ENCODE measurements at places on chromosomes 4 and X.

- no peak for DNase-seq
Measured at GRCh38 chr4:148787831-148788477, 345.7 kb upstream of the NR3C2 start.

- no peak for DNase-seq
Measured at GRCh38 chrX:143633461-143634308, 2.2 kb downstream of the SLITRK4 start.

GRCh38 chr4:58646126-58646525, 1535.9 kb upstream of the IGFBP7 start:
- DNase-seq: no peak

DNA sequence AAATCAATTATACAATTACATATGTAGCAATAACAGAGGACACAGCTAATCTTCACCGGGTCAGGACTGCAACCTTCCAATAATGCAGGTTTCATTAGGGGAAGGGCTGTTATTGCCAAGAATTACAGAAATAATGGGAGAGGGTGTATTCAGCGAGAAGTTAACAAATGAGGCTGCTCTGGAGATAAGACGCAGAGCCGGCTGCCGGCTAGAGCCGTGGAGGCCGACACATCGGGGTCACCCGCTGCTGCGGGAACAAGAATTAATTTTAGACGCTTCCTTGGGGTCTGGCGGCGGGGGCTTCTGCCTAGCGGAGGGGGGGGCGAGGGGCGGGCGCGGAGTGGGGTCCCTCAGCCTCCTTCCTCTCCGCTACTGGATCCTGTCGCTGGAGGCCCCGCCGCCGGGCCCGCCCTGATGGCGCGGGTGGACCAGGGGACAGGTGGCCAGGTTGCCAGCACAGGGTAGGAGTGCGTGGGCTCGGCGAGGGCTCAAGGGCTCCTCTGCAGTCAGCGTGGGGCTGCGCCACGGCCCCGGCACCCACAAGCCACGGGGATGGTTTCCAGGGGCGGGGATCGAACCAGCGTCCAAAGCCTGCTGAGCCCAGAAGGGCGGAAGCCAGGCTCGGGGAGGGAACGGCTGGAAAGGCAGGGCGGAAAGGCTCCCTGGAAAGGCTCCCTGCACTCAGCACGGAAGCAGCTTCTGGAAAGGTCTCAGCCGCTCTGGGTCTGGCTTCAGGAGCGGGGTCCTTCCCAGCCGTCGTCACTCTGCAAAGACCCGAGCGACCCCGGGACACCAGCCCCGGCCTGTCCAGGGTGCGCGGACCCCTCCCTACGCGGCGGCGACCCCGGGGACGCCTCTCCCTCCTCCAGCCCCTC, 113.8 kb upstream of the NKX1-1 start:
- DNase-seq: no peak

- no peak for DNase-seq
Measured at GRCh38 chr4:106092361-106093040, 197.2 kb downstream of the NPNT start.

DNA sequence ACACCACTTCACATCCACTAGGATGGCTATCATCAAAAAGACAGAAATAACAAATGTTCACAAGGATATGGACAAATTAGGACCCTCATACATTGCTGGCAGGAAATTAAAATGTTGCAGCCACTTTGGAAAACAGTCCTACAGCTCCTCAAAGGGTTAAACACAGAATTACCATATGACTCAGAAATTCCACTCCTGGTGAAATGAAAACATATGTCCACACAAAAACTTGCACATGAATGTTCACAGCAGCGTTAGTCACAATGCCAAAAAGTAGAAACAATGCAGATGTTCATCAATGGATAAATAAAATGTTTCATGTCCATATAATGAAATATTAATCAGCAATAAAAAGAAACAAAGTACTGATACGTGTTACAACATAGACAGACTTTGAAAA, 15.1 kb downstream of the S100G start:
- no peak for DNase-seq

DNA sequence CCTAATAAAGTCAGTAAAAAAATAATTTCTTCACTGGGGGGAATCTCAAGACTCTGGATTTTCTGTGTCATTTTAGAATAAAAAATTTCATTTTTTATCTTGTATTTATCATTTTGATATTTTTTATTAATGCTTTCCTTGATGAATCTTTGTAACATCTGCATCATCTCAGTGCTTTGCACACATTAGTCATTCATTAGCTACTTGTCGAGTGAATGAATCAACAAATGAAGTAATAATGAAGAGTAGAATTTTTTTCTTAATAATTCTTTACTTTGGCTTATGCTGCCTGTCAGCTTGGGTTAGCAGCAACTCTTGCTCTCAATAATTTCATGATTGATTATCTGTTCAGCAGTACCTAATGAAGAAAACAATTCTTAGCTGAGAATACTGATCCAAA, 530.8 kb downstream of the GRXCR1 start:
- no peak for DNase-seq

DNA sequence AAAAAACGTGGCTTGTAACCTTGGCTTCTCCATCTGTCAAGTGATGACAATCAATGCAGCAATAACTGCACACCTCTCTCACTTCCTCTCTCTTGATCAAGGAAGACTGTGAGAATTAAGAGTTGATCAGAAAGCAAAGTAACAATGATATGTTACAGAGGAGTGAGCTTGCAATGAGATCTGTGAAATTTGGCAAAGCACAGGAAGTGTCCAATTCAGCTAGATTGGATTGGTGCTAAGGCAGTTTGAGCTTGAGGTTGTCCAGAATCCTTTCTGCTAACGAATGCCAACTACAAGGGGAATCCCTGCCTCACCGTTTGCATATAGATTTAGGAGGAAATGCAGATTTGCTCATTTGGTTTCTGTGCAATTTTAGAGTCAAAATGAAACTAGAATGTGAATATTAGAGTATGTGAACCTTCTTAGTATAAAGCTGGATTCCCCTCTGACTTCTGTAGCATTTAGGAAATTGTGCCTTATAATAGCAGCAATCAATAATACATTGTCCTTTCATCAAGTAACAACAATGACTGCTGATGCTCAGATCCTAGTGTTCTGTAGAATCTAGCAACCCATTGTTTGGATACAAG, 346.4 kb downstream of the PTTG2 start:
- no peak for DNase-seq

- DNase-seq: no peak
Measured at GRCh38 chrX:47613082-47613481, 6.6 kb downstream of the SYN1 start.

GRCh38 chr4:82789025-82789776, 9.4 kb downstream of the SCD5 start:
- no peak for DNase-seq

DNA sequence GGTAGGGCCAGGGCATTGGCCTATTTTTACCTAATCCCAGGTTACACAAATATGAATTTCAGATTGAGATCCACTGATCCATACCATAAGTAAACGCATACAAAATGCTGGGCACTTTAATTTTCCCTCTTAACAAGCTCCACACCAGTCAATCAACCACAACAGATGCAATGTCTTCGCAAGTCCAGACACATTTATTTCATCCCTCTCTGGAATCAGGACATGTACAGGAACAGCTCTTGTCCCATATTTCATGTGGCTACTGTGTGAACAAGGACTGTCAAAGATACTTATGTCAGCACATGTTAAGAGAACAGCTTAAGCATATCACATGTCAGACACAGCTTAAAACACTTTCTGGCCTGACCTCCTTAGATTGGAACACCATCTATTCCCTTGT, 145.9 kb downstream of the PPP3CA start:
- DNase-seq: no peak

- DNase-seq: no peak
Measured at GRCh38 chr4:176539091-176539784, 219.5 kb downstream of the SPCS3 start.

GRCh38 chr4:105661028-105661427, 47.5 kb downstream of the INTS12 start:
- DNase-seq: no peak

DNA sequence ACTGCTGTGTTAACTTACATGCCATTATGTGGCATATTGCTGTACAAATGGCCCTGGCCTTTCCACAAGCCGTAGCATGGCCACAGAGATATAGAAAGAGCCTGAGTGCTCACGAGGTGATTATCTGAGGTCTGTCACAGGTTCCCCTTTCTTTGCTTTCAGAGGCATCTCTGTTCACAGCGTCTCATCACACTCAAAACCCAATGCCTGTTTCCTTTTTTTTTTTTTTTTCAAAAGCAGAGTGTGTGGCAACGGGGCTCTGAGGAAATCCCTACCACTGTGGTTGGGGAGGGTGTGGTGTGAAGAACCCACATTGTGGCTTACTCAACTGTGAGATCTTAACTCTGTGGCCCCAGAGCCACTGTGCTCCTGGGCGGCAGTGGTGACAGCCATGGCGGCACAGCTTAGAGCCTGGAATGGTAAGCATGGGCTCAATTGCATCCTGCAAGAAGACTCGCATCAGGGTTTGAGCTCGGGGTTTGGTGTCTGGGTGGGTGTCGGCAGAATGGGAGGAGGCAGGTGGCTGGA, 30.8 kb downstream of the RTL5 start:
- no peak for DNase-seq

DNA sequence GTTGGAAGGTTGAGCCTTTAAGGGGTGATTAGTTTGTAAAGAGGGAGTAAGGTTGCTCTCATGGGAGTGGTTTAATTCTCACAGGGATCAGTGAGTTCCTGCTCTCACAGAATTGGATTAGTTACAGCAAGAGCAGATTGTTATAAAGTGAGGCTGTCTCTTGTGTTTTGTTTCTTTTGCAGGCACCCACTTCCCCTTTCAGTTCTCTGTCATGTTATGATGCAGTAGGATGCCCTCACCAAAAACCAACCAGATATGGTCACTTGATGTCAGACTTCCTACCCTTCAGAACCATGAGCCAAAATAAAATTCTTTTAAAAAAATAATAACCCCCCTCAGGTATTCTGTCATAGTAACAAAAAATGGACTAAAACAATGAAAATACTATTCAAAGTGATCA, 19.9 kb upstream of the IGSF1 start:
- no peak for DNase-seq

DNA sequence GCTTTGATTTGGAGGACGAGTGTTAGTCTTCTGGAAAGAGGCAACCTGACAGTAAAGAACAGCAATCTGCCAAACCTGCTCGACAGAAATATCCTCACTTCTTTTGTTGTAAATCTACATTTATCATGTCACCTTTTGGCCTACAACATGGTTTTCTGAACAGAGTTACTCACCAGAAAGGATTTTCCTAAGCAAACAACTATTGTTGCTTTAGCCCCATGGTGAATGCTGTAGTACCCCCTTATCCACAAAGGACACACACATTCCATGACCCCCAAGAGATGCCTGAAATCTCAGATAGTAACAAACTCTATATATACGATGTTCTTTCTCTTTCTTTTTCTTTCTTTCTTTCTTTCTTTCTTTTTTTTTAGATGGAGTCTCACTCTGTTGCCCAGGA, 42.7 kb downstream of the TMEM150C start:
- DNase-seq: no peak

GRCh38 chrX:104679175-104679574, 113.2 kb downstream of the IL1RAPL2 start:
- no peak for DNase-seq

DNA sequence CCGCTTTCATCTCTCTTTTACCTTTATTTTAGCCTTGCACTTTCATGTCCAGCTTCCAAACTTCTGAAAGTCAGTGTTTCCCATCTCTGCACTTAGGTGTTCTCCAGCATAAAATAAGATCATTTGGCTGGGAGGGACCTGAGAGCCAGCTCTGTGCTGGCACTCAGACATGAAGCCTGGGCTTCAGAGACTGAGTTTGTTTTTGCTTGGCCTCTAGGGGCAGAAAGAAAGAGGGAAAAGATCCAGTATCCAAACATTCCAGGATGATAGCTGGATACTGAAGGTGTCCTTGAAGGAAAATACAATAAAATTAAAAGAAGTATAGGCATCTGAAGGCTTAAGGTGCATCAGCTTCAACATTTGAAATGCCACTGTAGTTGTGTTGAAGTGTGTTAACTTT, 202.4 kb upstream of the ZIC3 start:
- DNase-seq: no peak

DNA sequence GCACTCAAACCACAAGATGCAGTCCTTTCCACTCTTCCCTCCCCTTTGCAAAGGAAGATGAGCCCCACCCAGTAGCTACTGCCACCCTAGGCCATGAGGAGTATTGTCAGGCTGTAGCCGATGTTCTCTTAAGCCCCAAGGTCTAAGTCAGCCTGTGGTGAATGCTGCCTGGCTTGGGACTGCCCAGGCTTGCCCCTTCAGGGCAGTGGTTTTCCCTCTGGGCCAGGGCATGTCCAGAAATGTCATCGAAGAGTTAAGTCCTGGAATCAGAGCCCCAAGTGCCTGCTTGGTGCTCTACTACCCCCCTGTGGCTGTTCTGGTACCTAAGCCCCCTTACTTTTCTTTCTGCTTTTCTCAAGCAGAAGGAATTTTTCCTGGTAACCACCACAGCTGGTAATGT, 11.8 kb upstream of the PGK1 start:
- no peak for DNase-seq

DNA sequence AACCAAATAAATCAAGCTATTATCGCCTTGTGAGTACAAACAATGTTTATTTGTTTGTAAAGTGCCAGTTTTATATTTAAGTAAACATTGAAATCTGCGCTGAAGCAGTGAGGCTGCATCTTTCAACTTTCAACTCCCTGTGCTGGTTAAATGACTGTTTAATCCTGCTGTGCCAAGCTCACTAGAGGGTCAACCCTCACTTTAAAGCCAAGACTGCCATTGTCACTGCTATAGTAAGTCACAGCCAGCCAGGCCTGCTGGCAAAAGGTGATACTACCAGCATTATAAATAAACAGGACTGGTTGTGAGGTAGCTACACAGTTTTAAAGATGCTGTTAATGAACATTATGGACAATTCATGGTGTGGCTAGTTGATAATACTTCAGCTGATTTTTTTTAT, 34.6 kb downstream of the EFHC2 start:
- DNase-seq: no peak

DNA sequence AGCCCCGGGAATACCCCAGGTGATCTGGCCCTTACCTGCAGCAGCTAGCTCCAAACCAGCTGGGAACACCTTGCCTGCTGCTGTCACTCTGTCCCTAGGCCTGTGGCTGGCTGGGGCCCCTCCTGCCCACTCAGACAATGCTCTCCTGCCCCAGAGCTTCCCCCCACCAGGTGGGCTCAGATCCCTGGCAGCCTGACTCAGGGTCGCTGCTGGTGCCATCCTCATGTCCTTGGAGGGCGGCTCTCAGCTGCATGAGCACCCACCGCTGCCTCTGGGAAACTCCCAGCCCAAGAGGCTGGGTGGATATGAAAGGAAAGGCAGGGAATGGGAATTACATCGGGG, 15.8 kb downstream of the C4orf50 start:
- DNase-seq: no peak

GRCh38 chrX:4572691-4573090, 859.2 kb upstream of the PRKX start:
- no peak for DNase-seq

GRCh38 chr4:180398564-180398963, 1844.6 kb upstream of the TENM3 start:
- no peak for DNase-seq

- no peak for DNase-seq
Measured at GRCh38 chrX:31190221-31190975, 118.6 kb upstream of the FTHL17 start.

DNA sequence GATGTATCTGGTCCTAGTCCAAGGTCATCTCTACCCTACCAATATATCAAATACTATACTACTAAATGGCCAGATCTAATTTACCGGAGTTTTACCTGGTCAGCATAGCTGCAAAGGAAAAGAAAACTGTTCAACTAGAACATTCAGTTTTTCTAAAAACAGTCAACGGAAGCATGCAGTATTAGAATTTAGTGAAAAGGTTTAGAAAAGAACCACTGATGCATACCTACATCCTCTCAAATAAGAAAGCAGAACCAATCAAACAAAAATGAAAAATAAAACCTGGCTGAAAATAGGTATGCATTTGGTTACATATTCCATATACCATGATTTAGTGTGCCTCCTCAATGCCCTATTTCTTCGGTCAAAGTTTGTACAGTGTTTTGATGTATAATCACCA, 140.0 kb downstream of the CHM start:
- DNase-seq: no peak
